Fibroblast of villous mesenchyme (primary cell): ENCODE measurements at places on chromosomes 4 and X. TPM values are rescaled to one million over a fixed set of nuclear protein-coding genes. Genes with fewer than 3 reads are reported as not detected.

GRCh38 chr4:119010909-119011606 is 122.4 kb downstream of the SYNPO2 start:
- DNase-seq: no peak

DNA sequence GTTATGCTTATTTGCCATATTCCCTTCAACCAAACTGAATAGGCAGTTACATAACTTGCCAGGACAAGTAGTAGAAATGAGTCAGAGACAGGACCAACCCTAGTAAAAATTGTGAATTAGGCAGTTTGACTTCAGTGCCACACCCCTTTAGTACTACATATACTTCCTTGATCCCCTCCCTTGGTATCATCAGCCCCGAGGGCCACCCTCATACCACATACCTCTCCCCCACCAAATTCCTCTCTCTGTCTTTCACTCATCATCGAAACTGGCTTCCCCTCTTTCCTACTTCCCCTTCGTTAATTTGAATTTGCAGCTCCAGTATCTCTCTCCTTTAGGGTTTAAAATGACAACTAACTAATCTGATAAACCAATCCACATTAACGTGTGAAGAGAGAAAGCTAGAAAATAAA is 7.9 kb upstream of the PTPN13 start:
- DNase-seq: no peak

DNA sequence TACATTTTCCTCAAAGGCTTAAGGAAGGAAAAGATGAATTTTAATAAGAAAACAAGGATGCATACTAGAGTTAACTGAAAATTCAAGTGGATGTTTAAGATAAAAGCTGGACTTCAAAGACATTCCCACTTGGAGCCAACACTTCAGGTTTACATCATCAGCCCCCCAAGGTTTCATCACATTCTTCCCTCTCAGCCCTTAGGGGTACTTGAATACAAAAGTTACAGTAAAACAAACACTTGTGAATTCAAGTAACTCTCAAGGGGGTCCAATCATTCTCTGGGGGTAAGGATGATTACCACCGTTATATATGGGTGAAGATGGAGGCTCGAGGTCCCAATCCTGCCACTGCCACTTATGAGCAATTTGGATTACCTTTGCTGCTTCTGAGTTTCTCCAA is 36.1 kb downstream of the STARD8 start:
- no peak for DNase-seq

DNA sequence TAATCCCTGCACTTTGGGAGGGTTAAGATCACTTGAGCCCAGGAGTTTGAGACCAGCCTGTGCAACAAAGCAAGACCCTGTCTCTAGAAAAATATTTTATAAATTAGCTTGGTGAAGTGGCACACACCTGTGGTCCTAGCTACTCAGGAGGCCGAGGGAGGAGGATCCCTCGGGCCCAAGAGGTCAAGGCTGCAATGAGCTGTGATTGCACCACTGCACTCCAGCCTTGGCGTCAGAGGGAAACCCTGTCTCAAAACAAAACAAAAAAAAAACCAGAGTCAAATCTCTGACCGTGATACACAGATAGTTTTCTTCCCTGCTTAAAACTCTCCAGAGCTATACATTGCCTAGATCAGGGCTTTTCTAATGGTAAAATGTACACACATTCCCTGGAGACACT is 53.5 kb downstream of the CHST7 start:
- DNase-seq: peak; percentile 18

DNA sequence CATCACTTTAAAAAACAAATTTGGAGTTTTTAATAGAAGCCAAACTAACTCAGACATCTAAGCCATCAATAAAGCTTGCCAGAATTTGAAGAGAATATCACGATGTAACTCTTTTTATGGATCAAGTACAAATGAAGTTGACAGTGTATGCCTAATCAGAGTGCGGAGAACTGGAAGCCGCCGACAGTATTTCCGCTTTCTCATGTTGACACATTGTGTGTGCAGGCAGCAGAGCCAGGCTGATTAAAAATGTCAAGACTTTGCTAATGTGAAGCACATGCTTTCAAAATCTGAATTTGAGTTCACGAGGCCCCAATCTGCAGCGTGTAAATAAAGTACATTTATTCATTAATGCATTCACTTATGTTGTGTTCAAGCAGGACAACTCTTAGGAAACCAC is 161.2 kb downstream of the TENM3 start:
- no peak for DNase-seq

DNA sequence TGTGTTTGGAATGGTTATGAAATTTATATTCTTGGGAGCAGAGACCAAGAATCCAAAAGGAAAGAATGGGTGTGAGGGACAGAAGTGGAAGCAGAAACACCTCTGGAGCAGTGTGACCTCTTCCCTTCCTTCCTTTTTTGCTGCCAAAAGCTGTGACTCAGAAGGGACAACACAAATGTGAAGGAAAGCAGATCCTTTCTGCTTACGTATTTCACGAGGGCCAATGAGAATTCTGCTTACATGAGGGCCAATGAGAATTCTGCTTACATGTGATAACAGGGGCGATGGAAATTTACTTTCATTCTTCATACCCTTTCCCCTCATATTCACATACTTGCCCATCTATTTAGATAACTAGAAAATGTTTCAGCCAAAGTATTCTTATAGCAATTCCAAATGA is 404.6 kb downstream of the PRDM5 start:
- peak; percentile 96 for DNase-seq

DNA sequence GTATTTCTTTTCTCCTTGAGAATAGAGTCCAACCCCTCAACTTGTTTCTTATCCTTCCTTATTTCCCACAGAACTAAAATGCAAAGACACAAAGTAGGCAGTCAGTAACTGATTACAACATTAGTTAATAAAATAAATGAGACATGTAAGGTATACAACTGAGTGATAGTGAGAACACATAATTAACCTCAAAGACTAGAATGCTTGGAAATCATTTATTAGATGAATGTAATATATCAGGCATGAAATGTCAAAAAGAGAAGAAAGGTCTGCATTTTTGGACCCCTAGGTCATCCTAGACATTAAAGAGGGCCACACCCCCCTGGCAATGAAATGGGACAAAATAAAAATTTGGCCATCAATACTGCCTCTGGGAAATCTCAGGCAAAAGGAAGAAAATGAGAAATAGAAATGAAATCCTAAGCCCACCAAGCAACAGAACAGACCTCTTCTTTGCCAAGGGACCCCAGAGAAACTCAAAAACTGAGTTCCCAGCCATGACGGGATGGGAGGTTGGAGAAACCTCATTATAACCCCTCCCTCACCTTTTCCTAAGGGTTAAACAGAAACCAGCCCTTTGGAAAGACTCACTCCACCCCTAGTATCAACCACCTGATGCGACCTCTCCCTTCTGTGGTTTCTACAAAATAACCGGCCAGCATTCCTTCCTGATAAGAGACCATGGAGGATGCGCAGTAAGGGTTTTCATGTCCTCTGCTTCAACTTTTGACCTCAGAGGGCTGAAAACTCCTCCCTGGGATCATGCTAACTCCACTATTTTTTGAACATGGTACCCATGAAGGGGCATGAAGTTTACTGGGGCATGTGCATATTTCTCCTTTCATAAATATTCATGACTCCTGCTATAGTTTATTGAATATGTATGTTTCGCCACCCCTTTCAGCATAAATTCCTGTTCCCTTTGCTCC is 90.0 kb upstream of the EXOC1L start:
- peak; percentile 49 for DNase-seq

DNA sequence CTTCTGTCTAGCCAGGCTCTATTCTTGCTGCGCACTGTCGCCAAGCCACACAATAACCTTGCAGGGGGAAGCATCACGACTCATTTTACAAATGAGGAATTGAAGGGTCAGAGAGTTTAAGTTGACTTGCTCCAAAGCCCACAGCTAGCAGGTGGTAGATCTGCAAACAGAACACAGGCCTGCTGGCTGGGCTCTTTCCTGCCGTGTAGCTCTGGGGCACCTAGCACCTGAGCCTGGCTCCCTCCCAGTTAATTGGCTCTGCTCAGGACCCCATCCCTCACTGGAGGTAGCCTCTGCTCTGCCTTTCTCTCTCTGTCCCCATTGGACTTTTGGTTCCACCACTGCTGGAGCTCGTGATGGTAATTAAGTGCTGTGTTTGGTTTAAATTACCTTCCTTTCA is 98.5 kb downstream of the NSUN7 start:
- no peak for DNase-seq

DNA sequence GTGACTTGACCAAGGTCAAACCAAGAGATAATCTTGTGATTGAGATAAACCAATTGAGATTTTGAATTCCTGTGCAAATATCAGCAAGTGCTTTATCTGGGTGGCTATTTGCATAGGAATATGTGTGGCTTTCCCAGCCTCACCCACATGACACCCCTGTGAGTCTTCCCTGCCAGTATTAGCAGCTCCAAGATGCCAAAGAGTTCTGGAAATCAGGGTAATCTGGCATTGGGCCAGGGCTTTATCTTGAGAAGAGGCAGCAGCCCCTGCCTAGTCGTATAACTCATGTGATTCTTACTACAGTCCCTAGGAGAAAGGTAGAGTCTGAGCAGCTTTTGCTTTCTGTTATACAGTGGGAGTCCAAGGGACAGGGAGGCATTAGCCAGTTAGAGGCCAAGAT is 87.7 kb downstream of the RLIM start:
- peak; percentile 2 for DNase-seq

GRCh38 chr4:184441461-184442313 is 32.7 kb downstream of the IRF2 start:
- peak; percentile 18 for DNase-seq

DNA sequence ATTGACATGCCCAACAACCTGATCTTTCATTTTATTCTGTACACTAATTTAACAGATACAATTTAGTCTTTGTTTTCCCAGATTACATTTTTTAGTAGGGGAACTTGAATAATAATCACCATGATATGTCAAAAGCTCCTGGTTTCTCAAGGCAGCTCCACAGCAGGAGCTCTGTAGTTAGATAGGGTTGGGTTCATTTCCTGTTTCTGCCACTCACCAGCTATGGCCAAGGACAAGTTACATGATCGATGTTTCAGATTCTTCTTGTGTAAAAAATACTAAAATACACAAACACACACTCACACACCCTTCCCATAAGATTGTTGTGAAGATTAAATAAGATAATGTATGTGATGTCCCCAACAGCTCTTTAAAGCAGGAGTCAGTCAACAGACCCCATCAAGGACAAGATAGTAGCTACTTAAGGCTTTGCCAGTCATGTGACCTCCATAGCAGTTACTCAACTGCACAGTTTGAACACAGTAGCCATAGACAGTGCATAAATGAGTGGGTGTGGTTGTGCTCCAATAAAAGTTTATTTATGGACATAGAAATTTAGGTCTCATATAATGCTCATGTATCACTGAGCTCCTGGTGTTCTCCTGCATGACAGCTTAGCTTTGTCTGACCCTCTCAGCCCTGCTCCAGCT is 18.4 kb downstream of the GUCY1A1 start:
- no peak for DNase-seq

GRCh38 chrX:86103061-86103460 is 45.2 kb upstream of the DACH2 start:
- DNase-seq: no peak

- DNase-seq: no peak
Observed at GRCh38 chrX:30577362-30577991, at the start of gene TASL. Gene TASL (minus strand): TSS chrX:30577766. CDS start chrX:30560355, 17,411 bp downstream.

- no peak for DNase-seq
Observed at GRCh38 chr4:121150003-121150402, 14.1 kb downstream of the TNIP3 start.

DNA sequence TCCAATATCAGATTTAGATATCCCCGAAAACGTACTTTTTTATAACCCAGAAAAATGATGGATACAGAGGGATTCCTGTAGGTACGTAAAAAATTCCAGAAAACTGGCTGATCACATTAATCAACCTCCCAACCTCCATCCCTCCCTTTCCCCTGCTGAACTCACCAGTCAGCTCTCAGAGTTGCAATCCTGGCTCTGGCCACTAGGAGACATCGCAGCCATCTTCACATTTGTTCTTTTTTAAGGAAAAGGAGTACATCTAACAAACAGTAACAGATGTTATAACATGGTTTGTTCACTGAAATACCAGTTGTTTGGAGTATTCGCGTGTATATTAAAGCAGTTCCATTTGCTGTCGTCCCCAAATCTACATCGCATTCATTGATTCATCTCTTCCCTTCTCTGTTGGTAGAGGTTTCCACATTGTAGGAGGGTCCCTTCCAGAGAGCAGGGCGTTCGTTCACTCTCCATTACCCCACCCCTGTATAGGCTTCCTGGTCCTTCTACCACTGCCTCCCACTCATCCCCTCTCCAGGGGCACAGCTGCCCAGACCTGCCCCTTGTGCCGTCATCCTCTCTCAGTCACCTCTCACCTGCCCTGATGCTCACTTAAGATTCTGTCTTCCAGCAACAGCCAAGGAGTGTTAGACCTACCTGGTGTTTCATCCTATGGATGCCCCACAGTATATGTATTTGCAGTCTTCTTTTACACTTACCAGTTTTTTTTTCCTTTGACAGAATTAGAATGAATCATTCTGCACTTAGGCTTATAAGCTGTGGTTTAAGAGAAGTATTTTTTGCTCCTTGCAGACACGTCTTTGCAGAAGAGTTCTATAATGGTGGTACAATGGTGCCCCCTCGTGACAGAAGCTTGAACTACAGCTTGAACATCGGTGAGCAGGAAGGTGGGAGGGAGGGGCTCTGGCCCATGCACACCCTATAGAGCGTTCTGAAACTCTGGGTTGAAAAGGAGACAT is 36.8 kb upstream of the RAB40AL start:
- DNase-seq: peak; percentile 66

DNA sequence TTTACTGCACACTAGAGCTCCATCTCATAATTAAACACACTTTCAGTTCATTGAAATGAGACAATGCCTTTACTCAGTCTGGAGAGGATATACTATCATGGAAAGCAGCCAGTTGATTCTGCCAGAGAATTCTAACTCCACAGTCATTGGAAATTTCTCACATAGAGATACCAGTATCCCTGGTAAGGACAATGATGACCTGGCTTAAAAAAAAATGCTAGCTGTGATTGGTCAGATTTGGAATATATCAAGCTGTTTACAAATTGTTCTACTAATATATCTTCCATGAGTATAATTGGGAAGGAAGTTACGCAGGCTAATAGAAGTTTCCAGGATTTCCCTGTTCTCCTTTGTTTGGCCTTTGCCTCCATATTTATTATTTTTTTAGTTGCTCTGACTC is 34.5 kb upstream of the TLL1 start:
- no peak for DNase-seq

Gene PROM1
- under 0.01 TPM in 2 replicates for total RNA-seq

Gene NEIL3
- 8.1 and 28.1 TPM in 2 replicates for total RNA-seq

Gene SLC7A11
- total RNA-seq: 74.1 and 94.1 TPM in 2 replicates

Gene RTL9
- total RNA-seq: under 0.01 TPM in 2 replicates

Gene GYG2
- 3.5 and 3.9 TPM in 2 replicates for total RNA-seq

Gene CXorf38
- total RNA-seq: 13.2 and 19.9 TPM in 2 replicates

Gene SHOX
- not detected in 2 replicates for total RNA-seq

Gene VSIG1
- total RNA-seq: not detected in 2 replicates

Gene RNF212
- total RNA-seq: 2.9 and 3.0 TPM in 2 replicates

Gene F8A3
- total RNA-seq: 2.3 and 2.6 TPM in 2 replicates

Gene NLRP2B
- total RNA-seq: not detected in 2 replicates

Gene SORBS2
- total RNA-seq: 1.3 and 1.7 TPM in 2 replicates

Gene COL4A6
- 0.32 and 1.7 TPM in 2 replicates for total RNA-seq

Gene DOK7
- total RNA-seq: not detected in 2 replicates

Gene IL13RA2
- total RNA-seq: 2.2 and 2.3 TPM in 2 replicates

Gene STAP1
- total RNA-seq: not detected in 2 replicates
